Amygdala (tissue), 56 donors: ENCODE measurements at places on chromosomes 11 and 22.

DNA sequence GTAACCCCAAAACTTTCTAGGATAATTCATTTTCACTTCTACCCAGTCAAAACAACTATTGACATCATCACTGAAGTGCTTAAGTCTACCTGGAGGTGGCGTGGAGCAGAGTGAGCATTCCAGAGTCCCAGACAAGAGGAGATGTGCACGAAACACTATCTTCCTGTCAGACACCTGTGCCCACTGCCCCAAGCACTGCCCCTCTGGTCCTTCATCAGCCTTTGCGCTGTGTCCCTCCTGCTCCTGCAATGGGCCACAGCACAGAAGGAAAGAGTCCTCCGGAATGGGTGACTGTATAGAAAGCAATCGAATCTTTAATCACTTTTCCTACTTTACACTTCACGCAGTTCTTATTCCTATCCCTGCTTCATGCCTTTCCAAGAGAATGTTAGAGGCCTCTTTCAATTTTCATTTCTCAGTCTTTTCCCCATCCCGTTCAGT is 512 bp upstream of the GRIA4 start:
- DNase-seq: peak; percentile 40

DNA sequence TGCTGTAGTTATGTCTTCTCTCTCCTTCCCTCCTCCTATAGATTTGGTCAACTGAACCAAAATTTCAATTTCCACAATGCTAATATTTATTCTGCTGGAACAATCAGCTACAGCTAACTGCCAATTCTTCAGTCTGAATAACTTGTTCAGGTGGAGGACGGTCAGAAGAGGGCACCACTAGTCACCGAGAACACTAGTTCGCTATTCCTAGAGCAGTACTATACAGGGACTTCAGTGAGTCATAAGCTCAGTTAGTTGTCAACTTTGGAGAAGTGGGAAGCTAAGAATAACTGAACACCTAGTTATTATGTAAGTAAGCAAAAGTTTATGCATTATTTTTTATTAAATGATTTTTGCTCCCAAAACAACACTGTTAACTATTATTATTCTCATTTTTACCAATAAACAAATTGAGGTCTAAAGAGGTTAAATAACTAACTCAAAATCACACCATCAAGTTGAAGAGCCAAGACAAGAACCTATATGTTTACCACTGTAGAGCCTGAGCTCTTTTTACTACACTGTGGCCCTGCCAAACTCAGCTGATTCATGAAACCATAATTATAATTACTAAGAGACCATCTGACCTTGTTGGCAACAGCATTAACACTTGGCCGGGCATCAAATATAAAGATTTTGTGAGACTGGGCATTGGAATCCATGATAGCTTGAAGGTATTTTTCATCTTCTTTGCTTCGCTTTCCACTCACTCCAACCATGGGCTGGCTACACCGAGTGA is 59.0 kb downstream of the CEP57 start:
- peak; percentile 35 for DNase-seq

GRCh38 chr11:123286761-123287160 is 91.7 kb upstream of the CLMP start:
- no peak for DNase-seq

DNA sequence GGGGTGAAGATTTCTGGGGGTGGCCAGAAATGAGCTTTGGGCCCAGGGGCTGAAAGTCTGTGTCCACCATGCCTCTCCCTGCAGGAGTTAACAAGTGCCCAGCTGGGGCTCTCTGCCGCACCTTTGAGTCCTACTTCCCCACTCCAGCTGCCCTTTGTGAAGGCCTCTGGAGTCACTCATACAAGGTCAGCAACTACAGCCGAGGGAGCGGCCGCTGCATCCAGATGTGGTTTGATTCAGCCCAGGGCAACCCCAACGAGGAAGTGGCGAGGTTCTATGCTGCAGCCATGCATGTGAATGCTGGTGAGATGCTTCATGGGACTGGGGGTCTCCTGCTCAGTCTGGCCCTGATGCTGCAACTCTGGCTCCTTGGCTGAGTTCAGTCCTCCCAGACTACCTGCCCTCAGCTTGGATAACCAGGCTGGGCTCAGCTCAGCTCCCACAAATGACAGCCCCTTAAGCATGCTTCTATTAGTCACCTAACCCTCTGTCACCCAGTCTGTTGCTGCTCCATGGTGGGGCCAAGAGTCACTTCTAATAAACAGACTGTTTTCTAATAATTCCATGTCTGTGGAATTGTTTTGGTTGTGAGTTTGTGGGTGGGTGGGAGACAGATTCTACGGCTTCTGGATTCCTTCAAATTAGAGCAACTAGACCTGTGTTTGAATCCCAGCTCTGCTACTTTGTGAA is 3.0 kb upstream of the INPPL1 start:
- no peak for DNase-seq

- DNase-seq: no peak
Measured at GRCh38 chr11:9459667-9460321, 1.0 kb upstream of the ZNF143 start.

DNA sequence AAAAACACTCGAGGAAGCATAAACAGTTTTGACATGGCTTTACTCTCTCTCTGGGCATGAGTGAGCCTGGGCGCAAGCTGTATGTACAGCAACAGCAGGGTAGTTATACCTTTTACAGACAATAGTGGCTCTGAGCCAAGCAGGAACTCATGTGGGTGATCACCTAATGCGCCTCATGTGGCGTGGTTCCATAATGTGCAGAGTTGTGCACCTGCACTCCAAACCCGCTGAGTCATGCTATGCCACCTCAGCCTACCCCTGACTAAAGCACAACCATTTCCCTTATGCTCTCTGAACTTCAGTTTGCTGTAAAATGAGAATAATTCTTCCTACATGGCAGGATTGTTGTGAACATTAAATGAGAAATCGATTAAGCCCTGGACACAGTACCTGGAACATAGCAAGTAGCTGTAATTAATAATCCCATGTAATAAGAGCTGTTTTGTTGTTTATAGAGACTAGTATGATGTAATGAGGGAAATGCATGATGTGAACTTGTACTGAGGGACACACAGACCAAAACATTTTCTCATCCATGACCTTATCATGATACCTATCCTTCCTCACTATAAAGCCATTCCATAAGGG is 71.6 kb downstream of the CCDC34 start:
- DNase-seq: no peak

GRCh38 chr11:133966921-133967598 is 10.3 kb upstream of the IGSF9B start:
- no peak for DNase-seq
